ENCODE measurements at places on chromosomes 4 and X. TPM values are rescaled to one million over a fixed set of nuclear protein-coding genes. Genes with fewer than 3 reads are reported as not detected.

- DNase-seq = no peak
- no peaks in the 10 kb centered on the region for H3K36me3 ChIP-seq
- H3K27me3 ChIP-seq = no peaks in the 10 kb centered on the region
- no peak overlapping the region for H3K4me3 ChIP-seq
- H3K4me1 ChIP-seq = no peaks in the 10 kb centered on the region
Observed at GRCh38 chr4:137378821-137379220, 153.5 kb downstream of the PCDH18 start.

GRCh38 chr4:11931266-11931820, 502.6 kb upstream of the HS3ST1 start:
- no peaks in the 10 kb centered on the region for H3K4me1 ChIP-seq
- H3K27ac ChIP-seq = no peak overlapping the region
- no peaks in the 10 kb centered on the region for H3K27me3 ChIP-seq
- H3K4me3 ChIP-seq = no peak overlapping the region
- H3K36me3 ChIP-seq = no peaks in the 10 kb centered on the region
- no peak for DNase-seq

DNA sequence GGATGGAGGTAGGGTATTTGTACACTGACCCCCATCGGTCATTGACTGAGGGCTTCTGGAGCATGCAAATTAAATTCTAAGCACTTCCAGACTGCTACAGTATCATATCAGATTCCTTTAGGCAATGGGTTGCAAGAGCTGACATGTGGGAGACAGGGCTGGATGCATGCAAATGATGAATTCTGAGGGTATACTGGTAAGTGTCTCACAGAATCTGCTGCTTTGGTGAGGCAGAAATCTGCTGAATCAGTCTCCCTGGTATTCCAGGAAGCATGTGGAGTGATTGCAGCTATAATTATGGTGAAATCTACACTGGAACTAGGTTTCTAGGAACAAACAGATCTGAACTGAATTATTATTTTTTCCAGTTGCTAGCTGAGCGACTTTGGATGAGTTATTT, 684.9 kb upstream of the MAGEB2 start:
- H3K27me3 ChIP-seq = no peaks in the 10 kb centered on the region
- H3K36me3 ChIP-seq = no peaks in the 10 kb centered on the region
- no peak overlapping the region for H3K4me3 ChIP-seq
- H3K27ac ChIP-seq = no peak overlapping the region
- DNase-seq = no peak

The FMR1NB gene
- total RNA-seq = not detected

GRCh38 chr4:104519588-104519987, 24.9 kb upstream of the CXXC4 start:
- no peak overlapping the region for H3K27ac ChIP-seq
- no peak for DNase-seq
- H3K4me1 ChIP-seq = no peaks in the 10 kb centered on the region

Data from stomach (tissue), 19 donors.